ENCODE measurements at places on chromosomes 13 and 19.

DNA sequence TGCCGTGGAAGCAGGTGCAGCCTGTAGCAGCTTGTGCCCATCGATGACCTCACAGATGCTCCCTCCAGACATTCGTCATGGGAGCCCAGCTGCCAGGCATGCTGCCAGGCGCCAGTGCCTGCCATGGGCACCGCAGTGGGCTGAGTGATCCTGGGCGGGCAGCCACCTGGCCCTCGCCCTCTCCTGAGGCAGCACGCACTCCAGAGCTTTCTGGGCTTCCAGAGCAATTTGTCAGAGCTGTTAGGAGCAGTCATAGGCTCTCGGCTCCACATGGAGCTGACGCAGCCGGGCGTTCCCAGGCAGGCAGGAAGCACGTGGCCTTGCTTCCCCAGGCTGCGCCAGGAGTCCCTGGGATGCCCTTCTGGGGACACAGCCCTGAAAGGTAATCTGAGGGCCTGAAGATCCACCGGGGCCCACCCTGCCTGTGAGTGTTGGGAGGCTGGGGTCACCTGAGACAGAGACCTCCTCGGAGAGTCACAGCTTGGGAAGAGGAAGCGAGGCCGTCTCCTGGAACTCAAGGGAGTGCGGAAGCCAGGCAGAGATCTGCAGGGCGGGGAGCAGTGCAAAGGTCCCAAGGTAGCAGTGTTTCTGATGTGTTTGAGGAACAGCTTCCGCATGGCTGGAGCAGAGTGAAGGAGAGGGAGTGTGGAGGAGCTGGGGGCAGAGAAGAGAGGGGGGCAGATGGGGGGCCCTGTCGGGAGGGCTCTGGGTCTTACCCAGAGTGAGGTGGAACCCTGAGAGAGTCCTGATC is 50.6 kb downstream of the DPF1 start:
- DNase-seq: no peak

- no peak for DNase-seq
Observed at GRCh38 chr13:78341032-78341431, 262.3 kb downstream of the POU4F1 start.

DNA sequence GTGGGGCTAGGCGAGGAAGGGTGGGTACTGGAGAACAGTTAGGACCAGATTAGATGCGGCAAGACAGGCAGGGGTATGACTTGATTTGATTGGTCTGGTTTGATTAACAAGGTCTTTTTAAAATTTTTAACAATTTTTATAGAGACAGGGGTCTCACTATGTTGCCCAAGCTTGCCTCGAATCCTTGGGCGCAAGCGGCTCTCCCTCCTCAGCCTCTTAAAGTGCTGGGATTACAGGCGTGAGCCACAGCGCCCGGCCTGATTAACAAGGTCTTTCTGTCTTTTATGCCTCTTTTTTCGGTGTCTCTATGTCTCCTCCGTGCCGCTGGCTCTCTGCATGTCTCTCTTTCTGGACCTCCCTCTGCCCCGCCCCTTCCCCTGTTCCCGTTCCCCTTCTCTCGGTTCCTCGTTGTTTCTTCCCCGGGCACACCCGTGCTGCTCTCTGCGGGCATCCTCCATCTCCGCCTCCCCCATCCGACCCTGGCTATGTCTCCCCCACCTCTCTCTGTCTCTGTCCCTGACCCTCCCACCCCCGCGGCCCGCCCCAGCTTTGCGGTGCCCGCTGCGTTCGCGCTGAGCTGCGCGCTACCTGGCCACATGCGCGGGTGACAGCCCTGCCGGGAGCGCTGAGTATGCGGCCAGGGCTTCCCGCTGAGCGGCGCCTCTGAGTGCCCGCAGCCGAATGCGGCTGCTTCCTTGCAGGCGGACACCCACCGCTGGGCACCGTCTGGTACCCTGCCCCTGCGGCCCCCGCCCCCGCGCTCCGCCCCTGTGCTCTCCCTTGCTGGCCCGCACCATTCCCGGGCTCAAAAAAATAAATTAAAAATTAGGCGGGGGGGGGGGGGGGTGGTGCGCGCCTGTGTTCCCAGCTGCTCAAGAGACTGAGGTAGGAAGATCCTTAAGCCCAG is 8.1 kb upstream of the SDHAF1 start:
- no peak for DNase-seq

DNA sequence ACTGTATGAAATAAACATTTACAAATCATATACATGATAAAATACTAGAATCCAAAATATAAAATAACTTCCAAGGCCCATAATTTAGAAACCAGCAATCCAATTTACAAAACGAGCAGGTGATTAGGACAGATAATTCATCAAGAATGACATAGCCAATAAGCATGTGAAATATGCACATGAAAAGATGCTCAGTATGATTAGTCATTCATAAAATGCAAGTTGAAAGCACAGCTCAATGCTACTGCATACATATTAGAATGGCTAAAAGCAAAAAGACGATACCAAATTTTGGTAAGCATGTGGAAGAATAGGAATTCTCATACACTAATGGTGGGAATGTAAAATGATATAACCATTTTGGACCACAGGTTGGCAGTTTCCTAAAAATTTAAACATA is 837.2 kb upstream of the MIR17HG start:
- no peak for DNase-seq

DNA sequence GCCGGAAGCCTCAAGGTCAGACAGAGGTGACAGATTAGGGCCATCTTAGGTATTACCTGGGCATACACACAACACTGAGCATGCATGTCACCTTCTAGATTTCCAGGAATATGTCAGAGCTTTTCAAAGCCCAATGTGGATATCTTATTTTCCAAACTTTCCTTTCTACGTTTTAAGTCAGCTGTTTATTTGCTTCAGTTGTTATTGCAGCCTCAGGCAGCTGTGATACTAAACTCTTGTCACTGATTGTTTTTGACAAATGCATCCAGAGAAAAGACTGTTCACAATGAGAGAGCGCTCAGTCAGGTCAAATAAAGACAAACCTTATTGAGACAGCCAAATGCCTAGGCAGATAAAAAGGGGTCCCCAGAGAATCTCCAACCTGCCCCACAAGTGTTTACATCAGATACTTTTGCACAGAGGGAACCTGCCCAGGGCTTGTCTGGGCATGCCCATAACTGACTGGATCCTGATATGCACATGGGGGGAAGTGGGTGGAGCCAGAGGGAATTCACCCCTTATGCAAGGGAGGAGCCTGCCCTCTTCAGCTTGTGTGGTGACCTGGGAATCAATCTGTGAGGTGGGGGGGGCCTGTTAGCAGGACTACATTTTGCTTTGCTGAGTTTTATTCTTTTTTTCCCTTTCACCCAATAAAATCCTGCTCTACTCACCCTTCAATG is 28.5 kb downstream of the MED4 start:
- no peak for DNase-seq

DNA sequence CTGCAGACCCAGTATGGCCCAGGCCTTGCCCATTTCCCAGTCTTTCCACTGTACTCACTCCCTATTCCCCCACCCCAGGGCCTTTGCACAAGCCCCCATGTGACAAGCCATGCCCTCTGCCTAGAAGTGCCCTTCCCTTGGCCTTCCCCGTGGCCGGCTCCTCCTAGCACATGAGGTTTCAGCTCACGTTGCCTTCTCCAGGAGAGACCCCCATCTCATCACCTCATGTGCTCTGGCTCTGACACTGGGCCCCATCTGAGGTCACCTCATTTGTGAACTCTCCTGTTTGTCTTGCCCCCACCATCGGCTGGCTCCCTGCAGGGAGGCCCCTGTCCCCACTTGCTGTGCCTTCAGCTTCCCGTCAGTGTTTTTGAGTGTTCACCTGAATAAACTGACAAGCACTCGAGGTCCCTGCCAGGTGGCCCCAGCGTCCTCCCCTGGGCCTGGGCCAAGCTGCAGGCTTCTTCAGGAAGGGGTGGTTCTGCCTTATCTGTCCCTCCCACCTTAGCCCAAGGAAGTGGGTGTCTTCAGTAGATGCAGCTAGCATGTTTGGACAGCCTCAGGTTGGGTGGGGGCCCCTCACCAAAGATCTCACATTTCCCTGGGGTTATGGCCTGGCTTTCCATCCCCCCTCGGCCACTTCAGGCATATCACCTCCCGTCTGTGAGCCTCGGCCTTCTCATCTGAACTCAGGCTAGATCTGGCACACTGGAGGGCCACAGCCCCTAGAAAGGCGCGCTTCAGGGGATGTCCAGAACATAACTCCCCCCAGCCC is 3.8 kb upstream of the SLC25A42 start:
- no peak for DNase-seq

GRCh38 chr13:66364346-66364745 is 865.8 kb downstream of the PCDH9 start:
- no peak for DNase-seq

DNA sequence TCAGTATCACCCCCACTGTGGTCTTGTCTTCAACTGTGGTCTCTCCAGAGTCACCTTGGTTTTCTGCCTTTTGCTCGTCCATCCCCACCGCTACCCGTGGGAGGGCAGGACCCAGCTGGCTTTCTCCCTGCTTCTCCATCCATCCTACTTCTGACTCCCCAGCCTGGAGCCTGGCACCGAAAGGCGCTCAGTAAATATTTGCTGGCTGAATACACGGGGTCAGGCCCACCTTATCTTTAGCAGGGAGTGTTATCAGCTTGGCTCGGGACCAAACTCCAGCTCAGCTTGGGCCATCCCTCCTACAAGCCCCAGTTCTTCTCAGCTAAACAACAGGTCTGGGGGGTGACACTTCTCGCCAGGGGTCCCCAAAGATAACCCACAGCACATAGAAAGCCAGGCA is 62.0 kb upstream of the KLF2 start:
- no peak for DNase-seq

GRCh38 chr13:26051657-26052311 is at the start of gene SHISA2:
SHISA2 (minus strand) TSS chr13:26052016; CDS start chr13:26050975, 1,041 bp downstream.
- peak; percentile 10 for DNase-seq

DNA sequence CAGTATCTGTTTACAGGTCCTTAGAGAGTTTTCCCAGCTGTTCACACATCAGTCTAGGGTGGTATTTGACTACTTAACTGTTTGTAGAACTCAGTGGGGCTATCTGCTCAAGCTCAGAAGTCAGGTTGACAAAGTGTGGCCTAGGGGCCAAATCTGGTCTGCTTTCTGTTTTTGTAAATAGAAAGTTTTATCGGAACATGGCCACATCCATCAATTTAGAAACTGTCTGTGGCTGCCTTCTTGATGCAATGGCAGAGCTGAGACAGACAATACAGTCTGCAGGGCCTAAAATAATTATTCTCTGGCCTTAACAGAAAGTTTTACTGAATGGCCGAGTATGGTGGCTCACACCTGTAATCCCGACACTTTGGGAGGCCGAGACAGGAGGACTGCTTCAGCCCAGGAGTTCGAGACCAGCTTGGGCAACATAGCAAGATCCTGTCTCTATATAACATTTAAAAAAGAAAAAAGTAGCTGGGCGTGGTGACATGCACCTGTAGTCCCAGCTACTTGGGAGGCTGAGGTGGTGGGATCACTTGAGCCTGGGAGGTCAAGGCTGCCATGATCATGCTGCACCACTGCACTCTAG is 2.4 kb downstream of the SMG9 start:
- no peak for DNase-seq

GRCh38 chr13:43095771-43096719 is 72.7 kb downstream of the DNAJC15 start:
- DNase-seq: no peak

DNA sequence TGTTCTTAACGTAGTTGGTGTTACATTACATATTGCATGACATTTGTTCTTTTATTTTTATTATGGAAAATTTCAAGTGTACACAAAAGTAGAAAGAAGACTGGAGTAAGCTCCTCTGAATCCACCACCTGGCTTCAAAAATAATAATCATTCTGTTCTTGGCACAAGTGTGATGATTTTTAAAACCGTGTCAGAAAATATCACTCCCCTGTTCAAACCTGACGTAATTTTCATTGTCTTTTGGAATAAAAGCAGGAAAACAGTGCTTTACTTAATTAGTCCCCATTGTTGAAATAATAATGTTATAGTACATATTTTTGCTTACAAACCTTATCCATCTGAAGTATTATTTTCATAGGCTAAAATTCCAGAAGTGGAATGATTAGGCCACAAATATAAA is 41.3 kb upstream of the SCEL start:
- no peak for DNase-seq

GRCh38 chr19:1859331-1859781 is 4.0 kb downstream of the KLF16 start:
- no peak for DNase-seq

- DNase-seq: no peak
Observed at GRCh38 chr13:110528371-110528770, 33.2 kb downstream of the RAB20 start.

- no peak for DNase-seq
Observed at GRCh38 chr13:36847606-36848005, 28.6 kb downstream of the RFXAP start.

DNA sequence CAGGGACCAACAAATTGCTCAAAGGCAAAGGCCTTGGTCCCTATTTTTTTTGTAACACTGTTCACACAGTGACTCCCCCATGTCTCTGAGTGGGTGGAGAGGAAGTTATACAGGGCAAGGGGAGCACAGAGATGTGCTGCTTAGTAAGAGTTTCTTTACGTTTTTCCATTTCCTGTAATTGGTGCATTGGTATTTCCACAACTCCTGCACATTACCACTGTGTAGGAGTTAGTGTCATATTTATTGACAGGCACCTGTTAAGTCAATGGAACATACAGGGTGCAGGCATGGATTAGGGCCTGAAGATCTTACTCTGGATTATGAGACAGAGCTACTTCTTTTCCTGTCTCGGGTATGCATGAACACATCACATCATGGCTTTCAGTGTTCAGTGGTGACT is 45.2 kb downstream of the SOX21 start:
- no peak for DNase-seq

DNA sequence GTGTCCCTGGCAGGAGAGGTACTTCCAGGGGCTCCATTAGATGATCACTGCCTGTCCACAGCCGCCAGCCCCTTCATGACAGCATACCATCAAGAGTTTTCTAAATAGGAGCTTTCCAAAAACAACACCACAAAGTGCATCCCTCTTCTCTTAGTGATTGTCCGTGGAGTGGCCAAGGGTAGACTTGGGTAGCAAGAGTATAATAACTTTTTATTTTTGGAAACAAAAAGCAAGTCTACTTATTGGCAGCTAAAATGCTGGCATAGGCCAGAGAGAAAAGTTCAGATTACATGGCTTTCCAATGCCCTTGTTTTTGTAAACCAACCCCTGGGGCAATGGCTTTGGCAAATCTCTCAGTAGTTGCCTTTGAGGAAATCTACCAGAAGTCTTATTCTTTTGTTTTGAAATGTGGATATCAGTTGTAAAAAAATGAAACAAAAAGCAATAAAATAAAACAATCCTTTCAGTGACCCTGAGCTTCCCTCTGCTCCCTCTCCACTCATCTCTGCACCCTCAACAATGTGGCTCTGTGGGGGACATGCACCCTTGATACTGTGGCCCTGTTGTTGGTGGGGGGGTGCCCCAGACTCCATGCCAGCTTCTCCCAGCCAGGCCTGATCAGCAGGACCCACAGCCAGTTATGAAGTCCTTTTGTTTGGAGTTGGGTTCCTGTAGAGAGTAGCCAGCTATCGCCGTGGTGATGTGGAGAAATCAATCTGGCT is 294.1 kb downstream of the DLEU7 start:
- no peak for DNase-seq

GRCh38 chr13:65921933-65922332 is 1308.2 kb downstream of the PCDH9 start:
- no peak for DNase-seq

- no peak for DNase-seq
Observed at GRCh38 chr13:93254775-93255174, 28.2 kb downstream of the GPC6 start.

GRCh38 chr19:45244133-45244794 is 943 bp downstream of the EXOC3L2 start:
- no peak for DNase-seq
